CD4-positive, alpha-beta T cell treated with Interleukin-10 for 1 hour (primary cell): ENCODE measurements at places on chromosomes 11 and 22.

DNA sequence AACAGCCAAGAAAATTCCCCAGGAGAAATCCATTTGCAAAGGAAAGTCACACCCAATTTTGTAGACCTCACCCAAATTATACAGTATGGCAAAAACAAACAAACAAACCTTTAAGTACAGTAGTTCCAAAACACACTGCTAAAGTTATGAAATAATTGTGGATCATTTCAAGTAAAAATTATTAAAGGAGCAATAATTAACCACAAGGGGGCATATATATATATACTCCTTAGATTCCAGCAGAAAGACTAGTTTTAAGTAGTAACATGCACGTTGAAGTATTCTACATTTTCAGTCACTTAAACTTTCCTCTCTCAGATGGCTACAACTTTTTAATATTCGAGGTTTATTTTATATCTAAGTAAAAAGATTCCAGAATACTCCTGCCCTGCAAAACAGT lies 26.8 kb downstream of the RNF141 start:
- DNase-seq, result no peak

- no peak for DNase-seq
Observed at GRCh38 chr22:31274017-31274416, 18.3 kb downstream of the PIK3IP1 start.

DNA sequence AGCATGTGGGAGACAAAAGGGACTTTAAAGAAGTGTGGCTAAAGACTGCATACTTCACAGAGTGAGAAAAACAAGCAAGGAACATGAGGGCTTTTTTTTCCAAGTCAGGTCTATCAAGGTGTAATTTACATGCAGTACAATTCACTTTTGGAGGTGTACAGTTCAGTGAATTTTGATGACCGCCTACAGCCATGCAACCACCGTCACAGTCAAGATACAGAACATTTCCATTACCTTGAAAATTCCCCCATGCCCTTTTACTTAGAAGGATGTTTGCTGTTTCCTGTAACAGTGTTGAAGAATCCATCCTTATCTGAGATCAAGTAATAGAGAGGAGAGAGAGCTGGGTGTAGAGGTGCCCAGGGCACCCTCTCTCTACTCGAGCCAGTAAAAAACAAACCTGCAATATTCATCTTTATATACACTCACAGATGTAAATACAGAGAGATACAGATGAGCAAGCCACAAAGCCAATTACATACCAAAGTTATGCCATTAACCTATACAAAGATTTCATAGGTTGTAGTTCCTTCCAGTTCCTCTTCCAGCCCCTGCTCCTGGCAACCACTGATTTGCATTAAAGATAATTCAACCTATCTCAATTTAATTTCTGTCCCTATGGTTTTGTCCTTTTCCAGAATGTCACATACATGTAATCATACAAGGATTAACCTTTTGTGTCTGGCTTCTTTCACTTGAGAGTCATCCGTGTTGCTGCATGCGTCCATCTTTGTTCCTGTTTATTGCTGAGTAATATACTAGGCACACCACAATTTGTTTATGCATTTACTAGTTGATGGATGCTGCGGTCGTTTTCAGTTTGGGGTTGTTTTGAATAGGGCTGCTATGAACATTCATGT lies 35.0 kb upstream of the RASD2 start:
- DNase-seq, result no peak

DNA sequence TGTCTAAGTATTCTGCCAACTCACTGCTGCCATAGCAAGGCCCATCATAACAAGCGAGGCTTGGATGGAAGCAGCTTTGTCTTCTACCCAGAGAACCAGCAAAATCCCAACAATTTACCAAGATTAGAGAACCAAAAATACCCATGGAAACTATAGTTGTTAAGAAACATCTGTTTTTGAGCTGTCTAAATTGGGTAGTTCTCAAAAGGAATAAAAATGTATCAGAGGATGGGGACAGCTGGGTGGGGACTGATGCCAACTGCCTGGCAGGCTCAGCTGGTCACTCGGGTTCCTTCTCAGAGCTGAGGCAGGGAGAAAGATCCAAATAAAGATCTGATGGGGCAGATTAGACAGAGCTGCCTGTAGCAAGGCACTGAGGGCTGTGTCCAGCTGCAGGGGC lies 85.9 kb upstream of the GRK3 start:
- no peak for DNase-seq

DNA sequence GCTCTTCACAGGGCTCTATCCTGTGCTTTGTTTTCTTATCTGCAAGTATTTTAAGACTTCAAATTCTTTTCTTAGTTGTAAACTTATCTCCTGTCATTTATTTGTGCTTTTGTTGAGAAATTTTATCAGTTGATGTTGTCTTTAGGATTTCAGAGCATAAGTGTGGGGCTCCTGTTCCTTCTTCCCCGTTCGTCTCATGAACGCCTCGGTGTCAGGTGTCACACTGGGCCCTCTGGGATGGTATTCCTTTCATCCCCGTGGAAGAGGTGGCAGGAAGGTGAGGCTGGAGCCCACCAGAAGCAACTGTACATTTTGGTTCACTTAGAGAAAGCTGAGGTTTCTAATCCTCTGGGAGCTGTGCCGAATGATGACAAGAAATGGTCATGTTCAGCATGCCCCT lies 17.9 kb downstream of the NADSYN1 start:
- no peak for DNase-seq

DNA sequence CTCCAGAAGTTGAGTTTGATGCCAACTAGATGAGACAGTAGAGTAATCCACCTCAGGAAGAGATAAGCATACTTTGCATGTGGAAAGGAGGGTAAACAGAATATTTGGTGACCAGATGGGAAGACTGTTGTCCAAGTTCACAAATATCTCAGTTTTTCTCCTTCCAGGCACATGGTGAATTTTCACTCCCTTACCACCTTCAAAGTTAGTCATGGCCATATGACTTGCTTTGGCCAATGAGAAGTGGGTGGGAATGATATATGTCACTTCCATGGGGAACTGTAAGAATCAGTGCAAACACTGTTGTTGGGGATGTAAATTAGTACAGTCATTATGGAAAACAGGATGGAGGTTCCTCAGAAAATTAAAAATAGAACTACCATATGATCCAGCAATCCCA lies 105.8 kb downstream of the SPATA19 start:
- no peak for DNase-seq

DNA sequence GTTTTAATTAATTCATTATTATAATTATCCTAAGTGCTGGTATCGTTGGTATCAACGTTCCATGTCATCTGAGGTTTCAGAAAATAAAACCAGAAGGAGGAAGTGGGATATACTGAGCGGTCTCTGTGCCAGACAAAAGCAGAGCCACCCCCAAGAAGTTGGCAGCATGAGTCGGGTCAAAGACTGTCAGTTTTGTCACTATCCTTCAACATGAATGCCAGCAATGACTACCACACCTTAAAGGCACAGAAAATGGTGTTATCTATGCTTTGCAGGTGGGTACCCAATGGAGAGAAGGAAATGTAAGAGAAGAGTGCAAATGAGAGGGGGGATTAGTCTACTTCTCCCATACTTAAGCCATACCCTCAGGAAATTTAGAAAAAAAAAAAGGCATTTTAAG lies 408.5 kb downstream of the OPCML start:
- no peak for DNase-seq

GRCh38 chr11:93958991-93959390 lies 62.2 kb upstream of the HEPHL1 start:
- no peak for DNase-seq
